ENCODE measurements at places on chromosomes 4 and X.
A peak's percentile ranks its signal among the peaks of the same experiment; 100 is the strongest.

DNA sequence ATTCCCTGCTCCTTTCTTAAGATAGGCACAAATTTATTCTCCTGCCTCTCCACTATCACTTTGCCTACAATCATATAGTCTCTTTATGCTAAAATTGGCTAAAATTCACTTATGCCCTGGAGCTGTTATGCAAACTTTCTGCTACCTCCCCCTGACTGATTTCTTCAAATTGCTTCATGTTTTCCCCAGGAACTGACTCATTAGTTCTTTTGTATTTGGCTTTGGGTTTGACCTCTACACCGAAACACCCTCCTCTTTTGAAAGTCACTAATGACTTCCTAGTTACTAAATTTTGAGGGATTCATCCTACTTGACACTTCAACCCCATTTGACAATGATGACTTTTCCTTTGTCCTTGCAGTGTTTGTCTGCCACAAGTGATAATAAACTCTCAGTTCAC lies 222.6 kb downstream of the NDST4 start:
- peak; percentile 2 for DNase-seq

- no peak for DNase-seq
Observed at GRCh38 chrX:20269848-20270561, 3.3 kb upstream of the RPS6KA3 start.

- DNase-seq = no peak
Observed at GRCh38 chrX:112085149-112085548, 2.6 kb upstream of the TRPC5 start.

DNA sequence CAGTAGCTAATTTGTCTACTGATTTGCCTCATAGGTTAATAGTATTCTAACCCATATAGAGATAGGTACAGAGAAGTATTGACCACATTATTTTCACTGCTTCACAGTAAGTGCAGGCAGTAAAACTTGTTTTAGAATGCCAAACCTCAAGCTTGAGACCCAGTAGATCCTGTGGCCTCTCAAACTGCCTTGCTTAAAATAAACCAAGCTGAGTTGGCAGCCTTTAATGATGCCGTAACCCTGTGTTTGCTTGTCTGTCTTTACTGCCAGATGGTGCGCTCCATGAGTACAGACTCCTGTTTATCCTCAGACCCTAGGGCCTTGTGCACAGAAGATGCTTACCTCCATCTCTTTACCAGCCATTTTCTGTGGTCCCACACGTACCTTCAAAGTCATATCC lies 50.8 kb downstream of the ANXA3 start:
- DNase-seq = no peak

DNA sequence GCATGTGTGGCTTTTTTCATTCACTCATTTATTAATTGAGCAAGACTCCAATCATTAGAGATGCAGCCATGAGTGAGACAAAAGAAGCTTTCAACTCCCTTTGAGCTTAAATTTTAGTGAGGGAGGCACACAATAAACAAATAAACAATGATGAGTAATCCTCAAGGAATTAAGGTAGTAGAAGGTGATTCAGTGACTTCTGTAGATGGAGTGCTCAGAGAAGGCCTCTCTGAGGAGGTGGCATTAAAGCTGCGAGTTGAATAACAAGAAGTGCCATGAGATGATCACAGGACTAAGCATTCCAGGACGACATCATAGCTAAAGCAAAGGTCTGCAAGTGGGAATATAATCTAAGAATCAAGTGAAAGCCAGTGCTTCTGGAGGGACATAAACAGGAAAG lies 77.6 kb downstream of the NWD2 start:
- DNase-seq = no peak

GRCh38 chr4:3809028-3809427 lies 42.8 kb downstream of the ADRA2C start:
- DNase-seq = no peak

GRCh38 chrX:151676196-151676595 lies 19.1 kb upstream of the PRRG3 start:
- no peak for DNase-seq

GRCh38 chrX:9493936-9494335 lies 29.1 kb downstream of the TBL1X start:
- DNase-seq = no peak

DNA sequence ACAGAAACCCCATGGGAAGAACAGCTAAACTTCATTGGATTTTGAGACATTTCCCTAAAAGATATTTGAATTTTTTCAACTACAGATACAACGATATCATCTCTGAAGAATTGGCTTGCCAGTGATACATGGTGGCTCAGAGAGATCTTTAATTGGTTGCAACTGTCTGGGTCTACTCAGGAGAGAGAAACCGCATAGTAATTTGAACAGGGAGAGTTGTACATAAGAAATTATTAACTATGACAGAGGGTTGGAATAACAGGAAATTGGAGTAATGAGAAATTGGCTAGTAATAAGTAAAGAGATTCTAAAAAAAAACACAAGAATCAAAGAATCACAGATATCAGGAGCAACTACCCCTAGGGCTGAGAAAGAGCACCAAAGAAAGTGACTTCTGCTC lies 118.4 kb downstream of the KLHL13 start:
- no peak for DNase-seq

DNA sequence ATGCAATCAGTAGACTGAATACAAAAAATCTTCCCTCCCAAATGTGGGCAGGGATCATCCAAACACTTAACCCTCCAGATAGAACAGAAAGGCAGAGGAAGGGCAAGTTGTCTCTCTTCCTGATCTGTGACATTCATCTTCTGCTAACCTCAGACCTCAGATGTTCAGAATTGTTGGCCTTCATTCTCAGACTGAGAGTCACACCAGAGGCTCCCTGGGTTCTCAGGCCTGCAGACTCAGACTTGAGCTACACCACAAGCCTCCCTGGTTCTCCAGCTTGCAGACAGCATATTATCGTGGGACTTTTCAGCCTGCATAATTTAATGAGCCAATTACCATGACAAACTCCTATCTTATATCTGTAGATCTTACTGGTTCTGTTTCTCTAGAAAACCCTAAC lies 1471.6 kb upstream of the ADGRL3 start:
- DNase-seq = no peak

GRCh38 chrX:53049127-53049517 lies 533 bp downstream of the GPR173 start:
- DNase-seq = no peak

DNA sequence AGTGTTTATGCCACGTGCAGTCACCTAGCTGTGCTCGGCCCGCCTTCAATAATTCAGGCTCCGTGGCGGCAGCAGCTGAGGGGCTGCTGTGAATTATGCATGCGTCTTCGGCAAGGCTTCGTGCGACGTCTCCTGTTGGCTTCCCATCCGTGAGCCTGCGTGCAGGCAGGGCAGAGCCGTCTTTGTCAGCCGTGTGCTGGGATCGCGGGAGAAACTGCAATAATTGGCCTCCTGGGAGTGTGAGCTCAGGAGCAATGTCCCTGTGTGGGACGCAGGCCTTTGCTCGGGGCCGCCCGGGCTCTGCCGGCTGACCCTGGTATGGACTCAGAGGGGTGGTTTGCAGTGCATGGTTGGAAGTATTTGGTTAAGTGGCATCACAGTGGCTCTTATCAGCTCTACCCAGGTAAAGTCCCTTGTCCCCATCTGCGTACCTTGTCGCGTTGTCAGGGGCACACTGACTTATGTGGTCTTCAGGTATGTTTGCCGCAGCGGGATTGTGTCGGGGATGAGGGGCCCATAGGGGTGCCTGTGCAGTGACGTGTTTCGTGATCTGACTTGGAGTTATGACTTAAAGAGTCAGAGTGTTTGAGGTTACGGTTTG lies 34.5 kb upstream of the HGFAC start:
- no peak for DNase-seq

DNA sequence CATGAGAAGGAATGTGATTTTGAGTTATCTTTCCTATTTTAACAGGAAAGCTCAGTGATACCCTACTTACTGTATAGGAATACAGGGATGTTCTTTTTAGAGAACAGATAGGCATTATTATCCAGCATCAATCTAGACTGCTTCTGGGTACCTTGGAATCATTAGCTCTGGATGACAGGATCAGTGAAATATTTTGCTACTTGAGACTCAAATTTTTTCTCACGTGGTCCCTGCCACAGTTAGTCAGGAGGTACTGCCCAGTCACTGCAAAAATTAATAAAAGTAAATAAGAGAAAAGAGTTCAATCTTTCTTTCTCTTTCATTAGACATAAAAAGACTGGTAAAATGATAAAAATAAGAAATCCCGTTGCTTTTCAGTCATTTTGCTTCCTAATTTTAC lies 5.5 kb downstream of the ZNF827 start:
- DNase-seq = peak; percentile 65

DNA sequence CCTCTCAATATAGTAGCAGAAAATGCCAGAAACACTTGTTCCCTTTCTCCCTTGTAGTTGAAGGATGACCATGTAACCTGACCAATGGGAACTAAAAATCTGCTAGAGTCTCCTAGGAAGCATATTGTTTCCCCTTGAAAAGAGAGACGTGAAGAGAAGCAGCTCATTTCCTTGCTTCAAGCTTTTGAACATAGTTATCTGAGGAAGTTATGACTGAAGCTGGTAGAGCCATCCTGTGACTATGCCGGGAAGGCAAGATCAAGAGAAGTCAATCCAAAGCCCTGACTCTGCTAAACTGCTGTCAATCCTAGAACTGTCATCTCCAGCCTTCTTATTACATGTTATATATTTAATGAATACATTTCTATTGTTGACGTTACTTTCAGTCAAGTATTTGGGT lies 66.6 kb downstream of the EIF4E start:
- DNase-seq = no peak

- DNase-seq = no peak
Observed at GRCh38 chr4:162151386-162151785, 12.4 kb downstream of the FSTL5 start.

GRCh38 chr4:121330180-121330665 lies 50.6 kb downstream of the QRFPR start:
- DNase-seq = no peak

DNA sequence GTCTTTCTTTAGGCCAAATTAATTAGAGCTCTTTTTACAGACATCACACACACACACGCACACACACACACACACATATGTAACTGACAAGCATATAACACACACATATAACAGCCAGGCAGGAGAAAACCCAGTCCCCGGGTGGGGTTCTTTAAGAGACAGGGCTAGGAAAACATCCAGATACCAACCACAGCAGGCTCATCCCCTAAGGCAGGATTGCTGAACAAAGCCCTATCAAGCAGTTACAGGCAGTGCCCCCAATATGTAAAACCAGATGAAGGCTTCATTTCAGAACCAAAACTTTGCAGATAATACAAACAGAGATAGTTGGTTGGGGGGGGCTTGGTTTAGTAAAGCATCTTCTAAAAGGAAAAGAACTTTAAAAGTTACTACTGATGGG lies 18.0 kb upstream of the FAM47E start:
- DNase-seq = no peak

DNA sequence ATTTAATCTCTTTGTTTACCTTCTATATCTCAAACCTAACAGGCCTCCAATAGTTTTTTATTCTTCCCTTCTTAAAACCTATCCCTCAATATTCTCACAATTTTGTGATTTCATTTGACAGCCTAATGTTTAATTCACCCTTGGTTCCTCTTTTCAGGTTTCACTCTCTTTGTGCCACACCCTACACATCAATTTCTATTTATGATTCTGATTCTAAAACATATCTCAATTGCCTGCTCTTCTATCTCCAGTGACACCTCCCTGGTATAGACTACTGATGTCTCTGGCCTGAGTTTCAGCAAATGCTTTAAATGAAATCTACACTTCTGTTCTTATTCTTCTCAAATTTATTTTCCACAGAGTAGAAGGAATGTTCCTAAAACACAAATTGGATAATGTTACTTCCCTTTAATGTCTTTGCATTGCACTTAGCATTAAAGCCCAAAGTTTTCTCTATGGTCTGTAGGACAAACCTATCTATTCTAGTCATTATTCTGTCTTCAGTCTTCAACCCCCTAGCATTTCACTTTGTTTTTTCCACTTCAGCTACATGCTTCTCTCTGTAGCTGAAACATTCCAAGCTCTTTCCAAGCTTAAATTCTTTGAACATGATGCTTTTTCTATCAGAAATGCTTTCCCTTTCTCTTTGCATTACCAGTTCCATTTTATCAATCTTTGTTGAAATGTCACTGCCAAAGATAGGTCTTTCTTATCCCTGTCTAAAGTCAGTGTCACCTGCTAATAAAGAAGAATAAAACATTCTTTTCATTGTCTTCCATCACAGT lies 622.0 kb downstream of the CENPC start:
- DNase-seq = peak; percentile 3

- DNase-seq = no peak
Observed at GRCh38 chr4:38930204-38930603, 62.6 kb downstream of the FAM114A1 start.

DNA sequence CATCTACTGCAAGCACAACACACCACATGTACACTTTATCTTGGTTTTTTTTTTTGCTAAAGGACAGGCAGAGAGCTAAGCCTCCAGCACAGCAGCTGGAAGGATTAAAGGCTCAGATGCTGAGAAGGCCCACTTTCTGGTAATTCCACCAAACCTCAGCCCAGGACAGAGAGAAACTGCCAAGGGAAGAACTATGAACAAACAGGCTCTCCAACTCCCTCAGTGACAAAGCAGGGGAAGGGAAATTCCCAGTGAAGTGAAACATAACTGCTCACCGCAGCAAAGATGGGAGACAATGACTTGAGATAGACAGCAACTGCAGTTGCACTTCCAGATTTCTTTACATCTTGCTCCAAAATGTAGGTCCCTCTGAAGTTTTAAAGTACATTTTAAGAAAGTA lies 4.8 kb downstream of the PROM1 start:
- DNase-seq = peak; percentile 39

GRCh38 chr4:129254526-129254925 lies 158.6 kb downstream of the C4orf33 start:
- peak; percentile 58 for DNase-seq

DNA sequence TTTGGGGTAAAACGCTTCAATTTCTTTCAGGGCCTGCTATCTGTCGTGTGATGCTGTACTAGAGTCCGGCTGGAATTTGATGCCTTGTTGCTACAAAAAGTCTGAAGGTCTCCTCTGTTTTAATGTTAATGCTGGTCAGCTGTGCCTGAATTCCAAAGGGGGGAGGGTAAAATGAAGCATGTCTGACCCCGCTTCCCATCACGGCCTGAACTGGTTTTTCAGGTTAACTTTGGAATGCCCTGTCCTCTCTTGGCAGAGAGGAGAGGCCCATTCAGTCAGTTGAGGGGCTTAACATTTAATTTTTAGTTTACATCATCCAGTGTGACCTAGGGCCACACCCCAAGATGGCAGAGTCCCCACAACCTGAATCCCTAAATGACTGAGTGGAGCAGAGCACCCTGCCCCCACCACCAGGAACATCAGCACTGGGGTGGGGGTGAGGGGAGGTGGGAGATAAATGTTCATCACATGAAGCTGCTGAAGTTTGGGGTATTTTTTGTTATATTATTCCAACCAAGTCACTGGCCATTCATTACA lies 47.9 kb upstream of the GPR78 start:
- DNase-seq = no peak

- no peak for DNase-seq
Observed at GRCh38 chrX:83504721-83505479, 3.2 kb upstream of the POU3F4 start.

- DNase-seq = peak; percentile 60
Observed at GRCh38 chr4:70703619-70704214, 15.4 kb downstream of the UTP3 start.

GRCh38 chrX:110201799-110202198 lies 116.1 kb downstream of the AMMECR1 start:
- DNase-seq = peak; percentile 41

All from iris pigment epithelial cell (primary cell).